Cerebellar cortex (tissue), 1 donor: ENCODE measurements at places on chromosomes 3 and 15.

- no peak for DNase-seq
Measured at GRCh38 chr3:1942781-1943180, 155.9 kb upstream of the CNTN4 start.

- DNase-seq, result peak; percentile 85
Measured at GRCh38 chr3:63279005-63279841, 1.1 kb downstream of the SYNPR start.

- DNase-seq, result peak; percentile 57
Measured at GRCh38 chr3:52880474-52880873, 16.9 kb downstream of the STIMATE start.

DNA sequence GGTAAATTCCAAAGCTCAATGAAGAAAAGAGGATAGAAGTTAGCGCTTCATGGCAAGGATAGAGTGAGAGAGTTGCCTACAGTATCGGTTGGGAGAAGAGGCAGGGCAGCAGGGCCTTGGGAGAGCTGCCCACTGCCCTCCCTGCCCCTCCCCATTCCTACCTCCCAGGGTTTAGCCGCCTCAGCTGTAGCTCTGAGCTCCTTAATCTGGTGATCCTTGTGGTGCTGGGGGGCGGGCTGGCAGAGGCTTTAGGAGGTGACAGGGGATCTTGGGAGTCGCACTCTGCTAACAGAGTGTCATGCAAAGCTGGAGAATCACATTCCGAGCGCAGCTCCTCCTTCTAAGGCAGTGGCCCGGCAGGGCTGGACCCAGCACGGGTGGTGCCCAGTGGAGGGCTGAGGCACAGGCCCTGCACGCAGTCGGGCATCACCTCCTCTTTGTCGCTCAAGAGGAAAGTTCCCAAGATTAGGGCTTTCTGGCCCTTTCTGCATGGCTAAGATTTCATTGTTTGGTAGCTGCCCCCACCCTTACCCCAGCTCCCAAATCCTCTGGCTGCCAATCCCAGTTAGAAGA lies 57.1 kb upstream of the POLG start:
- DNase-seq, result no peak

GRCh38 chr15:80582816-80583423 lies 112.2 kb upstream of the ABHD17C start:
- no peak for DNase-seq
